ENCODE measurements at places on chromosomes 3 and 15.
A peak's percentile ranks its signal among the peaks of the same experiment; 100 is the strongest.

- DNase-seq: no peak
Measured at GRCh38 chr3:128402998-128403397, 63.7 kb downstream of the DNAJB8 start.

GRCh38 chr15:45331972-45332371, 46.4 kb downstream of the GATM start:
- no peak for DNase-seq

- DNase-seq: no peak
Measured at GRCh38 chr3:63245726-63246241, 32.3 kb upstream of the SYNPR start.

DNA sequence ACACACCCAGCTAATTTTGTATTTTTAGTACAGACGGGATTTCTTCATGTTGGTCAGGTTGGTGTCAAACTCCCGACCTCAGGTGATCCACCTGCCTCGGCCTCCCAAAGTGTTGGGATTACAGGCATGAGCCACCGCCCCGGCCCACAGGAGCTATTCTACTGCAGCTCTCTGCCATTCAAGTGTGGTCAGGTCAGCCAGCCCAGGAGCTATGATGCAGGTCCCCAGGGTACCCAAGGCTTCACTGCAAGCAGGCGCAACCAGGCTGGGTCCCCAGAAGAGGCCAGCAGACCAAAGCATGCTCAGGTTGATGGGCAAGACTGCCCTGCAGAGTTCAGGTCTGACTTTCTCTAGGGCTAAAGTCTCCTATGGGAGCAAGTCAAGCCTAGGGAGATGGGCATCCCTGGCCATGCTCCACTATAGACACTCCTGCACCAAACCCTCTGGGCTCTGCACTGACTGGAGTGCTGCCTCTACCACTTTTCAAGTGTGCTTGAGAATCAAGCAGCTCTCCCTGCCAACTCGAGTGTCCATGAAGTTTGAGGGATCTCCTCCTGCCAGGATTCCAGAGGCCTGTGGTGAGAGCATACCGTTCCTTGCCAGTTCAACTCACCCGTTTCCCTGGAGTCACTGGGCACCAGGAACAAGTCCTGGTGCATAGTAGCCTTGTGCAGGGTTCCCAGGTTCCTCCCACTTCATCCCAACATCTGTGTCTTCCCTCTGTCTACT, 30.9 kb downstream of the MYO9A start:
- no peak for DNase-seq

DNA sequence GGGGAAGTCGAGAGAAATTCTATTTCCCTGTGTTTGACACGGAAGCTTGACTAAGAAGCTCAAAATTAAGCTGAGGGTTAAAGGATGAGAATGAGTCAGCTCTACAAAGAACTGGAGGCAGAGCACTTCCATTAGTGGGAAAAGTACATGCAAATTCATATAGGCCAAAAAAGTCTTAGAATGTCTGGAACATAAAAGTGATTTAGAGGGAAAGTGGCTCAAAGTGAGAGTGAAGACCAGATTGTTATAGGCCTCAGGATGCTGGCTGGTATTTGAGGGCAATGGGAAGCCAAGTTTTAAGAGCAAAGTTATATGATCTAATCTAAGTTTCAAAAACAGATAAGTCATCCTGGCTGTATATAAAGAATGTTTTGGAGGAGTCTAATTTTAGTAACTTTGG, 857.3 kb downstream of the NAALADL2 start:
- DNase-seq: no peak

DNA sequence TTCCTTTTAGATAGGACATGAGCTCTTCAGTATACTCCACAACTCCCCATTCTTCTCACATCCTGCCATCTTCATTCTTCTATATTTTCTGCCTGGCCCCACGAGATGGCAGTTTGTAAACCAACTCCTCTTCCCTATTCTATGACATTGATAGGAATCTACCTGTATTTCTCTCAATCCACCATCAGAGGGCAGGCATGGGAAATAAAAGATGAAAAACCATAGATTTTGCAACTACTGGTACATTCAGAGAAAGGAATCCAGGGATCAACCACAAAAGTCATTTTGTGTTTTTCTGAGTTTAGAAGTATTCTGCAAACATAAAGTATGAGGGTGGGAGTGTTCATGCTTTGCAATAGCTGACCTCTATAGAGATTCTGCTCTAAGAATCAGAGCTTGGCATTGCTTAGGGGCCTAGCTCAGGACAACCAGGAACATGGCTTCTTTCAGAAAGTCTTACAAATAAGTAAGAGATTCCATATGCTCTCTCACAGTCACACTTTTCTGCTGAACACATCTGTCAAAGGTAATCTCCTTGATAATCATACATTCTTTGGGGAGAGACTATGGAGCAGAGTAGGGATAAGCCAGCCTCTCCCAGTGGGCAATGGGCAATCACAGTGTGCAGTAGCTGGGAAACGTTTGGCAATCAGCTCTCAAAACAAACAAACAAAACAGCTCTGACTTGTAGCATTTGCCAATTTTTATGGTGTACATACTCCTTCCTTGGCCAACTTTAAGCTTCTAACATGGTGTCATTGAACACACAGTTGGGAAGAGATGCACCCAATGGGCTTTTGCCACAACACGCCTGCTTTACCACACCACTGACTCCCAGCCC, 43.1 kb upstream of the SLC25A36 start:
- peak; percentile 32 for DNase-seq

GRCh38 chr3:176579711-176580185, 617.5 kb downstream of the TBL1XR1 start:
- no peak for DNase-seq

DNA sequence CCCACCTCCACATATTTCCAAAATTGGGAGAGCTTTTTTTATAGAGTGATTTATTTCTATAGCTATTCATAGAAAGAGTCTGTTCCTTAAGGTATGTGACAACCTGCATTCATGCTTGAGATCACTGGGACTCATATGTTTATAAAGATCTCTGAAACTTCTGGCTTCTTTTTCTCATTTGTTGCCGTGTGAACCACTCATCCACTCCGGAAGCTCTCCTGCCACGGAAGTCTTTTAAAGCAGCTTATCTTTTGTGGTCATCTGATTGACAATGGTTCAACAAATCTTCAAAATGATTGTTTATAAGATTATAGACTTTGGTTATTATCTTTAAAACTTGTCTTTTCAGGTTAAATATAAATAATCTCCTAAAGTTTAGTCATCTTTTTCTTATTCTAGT, 260.5 kb downstream of the C3orf38 start:
- peak; percentile 14 for DNase-seq

GRCh38 chr3:12198301-12198700, 39.6 kb upstream of the TIMP4 start:
- DNase-seq: no peak

DNA sequence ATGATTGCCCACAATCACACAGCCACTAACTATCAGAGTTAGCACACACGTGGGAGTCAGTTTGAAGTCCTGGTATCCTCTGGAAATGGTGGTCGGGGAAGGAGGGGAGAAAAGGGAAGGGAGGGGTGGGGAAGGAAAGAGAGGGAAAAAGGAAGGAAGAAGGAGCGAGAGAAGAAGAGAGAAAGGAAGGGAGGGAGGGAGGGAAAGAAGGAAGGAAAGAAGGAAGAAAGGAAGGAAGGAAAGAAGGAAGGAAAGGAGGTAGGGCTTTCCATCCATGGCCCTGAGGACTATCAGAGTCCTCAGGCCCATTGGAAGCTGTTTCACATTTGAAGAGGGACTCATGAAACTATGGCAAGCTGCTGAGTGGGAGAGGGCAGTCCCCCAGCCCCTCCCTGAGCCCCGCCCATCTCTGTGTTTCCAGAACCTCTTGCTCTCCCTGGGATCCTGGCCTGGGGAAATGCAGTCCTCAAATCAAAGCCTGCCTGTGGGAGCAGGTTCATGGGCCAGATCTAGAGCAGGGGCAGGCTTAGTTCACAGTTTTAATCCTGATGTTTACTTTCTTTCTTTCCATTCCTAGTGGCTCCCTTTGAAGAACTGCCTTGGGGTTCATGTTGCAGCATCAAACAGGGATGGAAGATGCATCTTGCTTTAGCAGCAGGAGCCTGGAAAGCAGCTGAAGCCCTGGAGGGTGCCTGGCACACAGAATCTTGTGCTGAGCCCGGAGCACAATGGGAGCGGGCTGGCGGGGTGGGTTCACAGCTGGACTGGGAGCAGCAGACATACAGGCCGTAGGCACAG, 66.1 kb upstream of the GLCE start:
- DNase-seq: no peak

GRCh38 chr3:108779496-108779895, 22.3 kb upstream of the RETNLB start:
- no peak for DNase-seq

- DNase-seq: peak; percentile 11
Measured at GRCh38 chr3:89851974-89852621, 744.7 kb downstream of the EPHA3 start.

- no peak for DNase-seq
Measured at GRCh38 chr15:69092159-69092558, 68.3 kb upstream of the GLCE start.

GRCh38 chr3:169288553-169288952, 375.0 kb downstream of the MECOM start:
- DNase-seq: no peak

GRCh38 chr3:146929696-146930095, 324.6 kb upstream of the PLSCR5 start:
- peak; percentile 1 for DNase-seq

- DNase-seq: no peak
Measured at GRCh38 chr15:101273534-101273933, 3.8 kb downstream of the SELENOS start.

DNA sequence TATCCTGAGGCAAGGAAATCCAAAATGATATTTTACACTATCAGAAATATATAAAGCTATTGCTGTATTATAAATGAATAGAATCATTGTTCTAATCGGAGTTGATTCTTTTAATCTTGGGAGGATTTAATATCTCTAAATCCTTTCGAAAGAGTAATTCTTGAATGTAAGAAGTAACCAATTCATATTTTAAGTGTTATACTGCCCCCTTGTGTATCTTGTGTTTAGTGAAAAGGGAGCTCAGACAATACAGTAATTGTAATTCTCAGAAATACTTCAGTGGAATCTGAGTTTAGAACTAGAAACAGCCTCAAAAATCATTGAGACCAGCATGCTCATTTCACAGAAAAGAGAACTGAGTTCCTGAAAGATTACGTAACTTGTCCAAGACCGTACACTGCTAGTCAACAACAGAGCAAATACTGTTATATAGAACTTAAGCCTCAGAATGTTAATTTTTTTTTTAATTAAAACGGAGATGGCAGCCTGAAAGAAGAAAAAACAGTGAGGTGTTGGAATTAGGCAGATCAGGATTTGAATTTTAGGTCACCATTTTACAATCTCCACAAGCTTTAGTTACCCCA, 42.9 kb downstream of the PLCH1 start:
- peak; percentile 41 for DNase-seq

DNA sequence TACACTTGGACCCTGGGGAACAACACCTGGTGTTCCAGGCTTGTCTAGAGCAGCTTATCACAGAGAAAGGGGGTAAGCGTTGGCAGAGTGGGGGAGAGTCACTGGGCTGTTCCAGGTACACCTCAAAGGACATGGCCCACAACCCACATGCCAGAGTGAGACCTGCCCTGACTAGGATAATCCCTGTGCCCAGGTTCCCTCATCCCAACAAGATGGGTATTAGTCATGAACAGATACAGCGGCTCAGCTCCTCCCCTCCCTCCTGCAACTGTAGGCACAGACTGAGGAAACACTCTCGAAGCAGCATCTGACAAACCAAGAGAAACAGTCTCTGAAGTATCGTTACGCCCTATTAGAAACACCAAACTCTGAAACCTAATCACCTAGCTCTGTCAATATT, 32.1 kb upstream of the RPS17 start:
- DNase-seq: no peak

DNA sequence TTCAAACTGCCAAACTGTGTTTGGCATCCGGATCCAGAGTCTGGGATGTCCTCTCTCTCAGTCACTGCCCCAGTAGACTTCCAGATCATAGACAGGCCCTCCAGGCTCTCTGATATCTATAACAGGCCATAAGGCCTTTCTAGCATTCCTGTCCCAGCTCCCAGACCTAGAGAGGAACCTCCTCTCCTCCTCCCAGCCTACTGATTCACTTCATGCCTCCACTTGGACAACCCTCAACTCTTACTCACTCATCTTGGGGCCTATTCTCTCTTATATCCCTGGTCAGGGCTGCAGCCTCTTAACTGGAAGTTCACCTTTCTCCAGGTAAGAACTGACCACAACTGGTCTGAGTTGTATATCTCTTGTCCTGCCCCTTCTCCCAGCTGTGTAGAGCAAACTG, 253.7 kb upstream of the TRIM42 start:
- DNase-seq: no peak

DNA sequence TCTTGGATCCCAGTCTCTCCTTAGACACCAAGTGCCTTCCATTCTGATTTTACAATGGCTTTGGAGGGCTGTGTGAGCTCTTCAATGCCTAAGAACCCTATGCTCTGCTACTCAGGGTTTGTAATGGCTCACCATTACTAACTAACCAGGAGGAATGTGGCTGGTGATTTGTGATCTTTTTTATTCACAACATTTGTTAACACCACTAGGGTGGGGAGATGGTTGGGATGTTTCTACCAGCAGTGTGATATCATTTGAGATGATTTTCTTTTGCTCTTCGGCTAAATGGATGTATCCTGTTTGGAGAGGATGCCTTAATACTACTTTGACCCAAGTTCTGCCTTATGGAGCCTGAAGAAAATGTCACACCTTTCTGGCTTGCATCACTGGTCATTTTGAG, 226.9 kb downstream of the MFSD1 start:
- DNase-seq: no peak

DNA sequence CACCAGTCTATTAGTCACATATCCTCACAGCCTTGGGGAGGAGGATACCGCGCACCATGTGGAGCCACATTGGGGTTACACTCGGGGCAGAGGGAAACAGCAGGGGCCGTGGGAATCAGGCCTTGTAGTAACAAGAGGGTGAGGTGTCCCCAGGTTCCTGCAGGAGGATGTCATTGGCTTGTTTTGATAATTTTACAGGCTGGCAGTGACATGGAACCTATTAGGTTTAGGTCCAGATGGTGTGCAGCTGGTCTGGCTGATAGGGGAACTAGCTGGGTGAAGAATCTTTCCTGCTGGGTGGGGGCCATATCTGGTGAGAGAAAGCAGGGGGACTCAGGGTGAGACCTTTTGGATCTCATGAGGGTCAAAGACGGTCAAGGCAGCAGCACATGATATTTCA, 9.8 kb upstream of the MEF2A start:
- no peak for DNase-seq

DNA sequence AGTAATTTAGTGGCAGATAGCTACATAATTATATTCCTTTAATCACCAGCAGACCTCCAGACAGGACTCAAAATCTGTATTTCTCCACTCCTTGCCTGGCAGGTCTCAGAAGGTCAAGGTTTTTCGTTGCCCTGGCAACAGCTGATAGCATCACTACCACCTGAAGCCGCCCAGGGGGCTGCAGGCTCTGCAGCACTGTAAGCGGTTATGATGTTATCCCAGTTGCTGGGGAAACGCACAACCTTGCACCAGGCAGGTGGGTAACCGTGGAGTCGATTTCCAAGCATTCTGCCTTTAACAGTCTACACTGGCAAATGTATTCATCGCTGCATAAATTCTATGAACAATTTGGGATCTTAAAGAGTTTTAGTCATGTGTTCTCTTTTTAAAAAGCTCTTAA, 756.3 kb downstream of the NTRK3 start:
- no peak for DNase-seq

- DNase-seq: no peak
Measured at GRCh38 chr3:129001101-129001805, at the start of gene EFCC1. EFCC1 (plus strand) TSS chr3:129001304; CDS start chr3:129001629, 325 bp downstream.

Measured in retinal pigment epithelial cell (primary cell).